ENCODE measurements at places on chromosomes 2 and 18.

GRCh38 chr18:78813156-78813555 is 166.5 kb upstream of the SALL3 start:
- DNase-seq = no peak

- DNase-seq = no peak
Measured at GRCh38 chr2:88608184-88608583, 19.1 kb downstream of the EIF2AK3 start.

DNA sequence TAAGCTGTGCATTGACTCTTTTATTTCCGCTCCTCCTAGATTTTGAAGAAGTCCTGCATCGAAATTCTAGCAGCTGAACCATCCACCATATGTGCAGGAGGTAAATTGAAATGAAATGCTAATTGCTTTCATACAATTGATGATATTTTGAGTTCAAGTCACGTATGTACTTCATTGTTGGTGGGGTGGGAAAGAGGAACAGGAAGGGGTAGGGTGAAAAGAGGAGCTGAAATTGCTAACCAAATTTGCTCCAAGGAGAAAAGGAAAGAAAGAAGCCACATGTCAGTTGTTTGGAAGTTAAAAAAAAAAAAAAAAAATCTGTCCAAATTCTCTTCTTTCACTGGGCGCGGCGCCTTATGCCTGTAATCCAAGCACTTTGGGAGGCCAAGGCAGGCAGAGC is 77.8 kb downstream of the ANTXR1 start:
- DNase-seq = no peak

- no peak for DNase-seq
Measured at GRCh38 chr2:64101141-64101591, 43.1 kb downstream of the PELI1 start.

- DNase-seq = no peak
Measured at GRCh38 chr2:44980751-44981713, 28.2 kb downstream of the SIX2 start.

DNA sequence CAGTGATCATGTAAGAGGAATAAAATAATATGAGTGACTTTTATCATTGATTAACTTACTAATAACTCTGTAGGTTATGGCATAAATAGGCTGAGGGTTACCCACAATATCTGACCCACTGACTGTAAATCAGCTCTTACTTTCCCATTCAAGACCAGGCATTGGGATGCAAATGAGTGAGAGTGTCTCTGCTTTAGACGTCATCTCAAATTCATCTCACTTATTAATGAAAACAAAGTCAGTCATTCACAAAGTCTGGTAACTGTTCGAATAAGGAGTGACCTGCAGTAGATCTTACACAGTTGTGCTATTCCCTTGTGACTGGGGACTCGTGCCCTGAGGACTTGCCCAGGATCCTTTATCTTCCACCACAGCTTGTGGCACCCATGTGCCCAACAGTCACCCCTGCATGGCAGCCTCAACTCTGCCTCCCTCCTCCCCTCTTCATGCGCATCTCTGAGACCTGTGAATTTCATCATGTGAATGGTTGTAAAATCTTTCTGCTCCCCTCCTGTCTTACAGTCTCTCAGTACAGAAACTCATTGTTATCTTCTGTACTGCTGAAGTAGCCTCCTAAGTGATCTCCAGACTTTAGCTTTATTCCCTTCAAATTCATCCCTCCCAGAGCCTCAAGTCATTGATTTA is 131.4 kb downstream of the ARHGAP28 start:
- DNase-seq = no peak

- DNase-seq = no peak
Measured at GRCh38 chr2:32399221-32399620, 42.4 kb downstream of the BIRC6 start.

- DNase-seq = no peak
Measured at GRCh38 chr2:48668992-48669391, 51.3 kb downstream of the GTF2A1L start.

DNA sequence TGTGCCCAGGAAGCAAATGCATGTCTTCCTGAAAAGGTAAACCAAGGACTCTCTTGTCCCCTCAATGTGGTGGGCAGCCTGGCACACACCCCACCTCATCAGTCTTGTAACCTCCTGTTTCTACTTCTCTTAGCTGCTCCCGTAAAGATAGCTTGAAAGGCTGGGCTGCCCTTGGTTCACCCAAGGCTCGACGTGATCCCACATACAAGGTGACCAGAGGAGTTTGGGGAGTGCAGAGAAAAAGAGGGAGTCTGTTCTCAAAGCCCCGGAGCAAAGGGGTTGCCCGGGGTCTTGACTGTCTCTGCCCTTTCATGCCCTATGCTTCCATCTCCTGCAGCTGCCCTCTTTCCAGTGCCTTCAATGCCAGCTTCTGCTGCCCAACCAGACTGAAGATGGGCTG is 18.3 kb upstream of the FOSL2 start:
- DNase-seq = no peak

- no peak for DNase-seq
Measured at GRCh38 chr18:50327983-50328382, 40.5 kb upstream of the CXXC1 start.

GRCh38 chr18:53025247-53025646 is 685.2 kb downstream of the DCC start:
- no peak for DNase-seq

GRCh38 chr2:144943293-144943941 is 423.5 kb upstream of the ZEB2 start:
- no peak for DNase-seq

GRCh38 chr2:140164449-140164848 is 1384.3 kb upstream of the NXPH2 start:
- DNase-seq = no peak

DNA sequence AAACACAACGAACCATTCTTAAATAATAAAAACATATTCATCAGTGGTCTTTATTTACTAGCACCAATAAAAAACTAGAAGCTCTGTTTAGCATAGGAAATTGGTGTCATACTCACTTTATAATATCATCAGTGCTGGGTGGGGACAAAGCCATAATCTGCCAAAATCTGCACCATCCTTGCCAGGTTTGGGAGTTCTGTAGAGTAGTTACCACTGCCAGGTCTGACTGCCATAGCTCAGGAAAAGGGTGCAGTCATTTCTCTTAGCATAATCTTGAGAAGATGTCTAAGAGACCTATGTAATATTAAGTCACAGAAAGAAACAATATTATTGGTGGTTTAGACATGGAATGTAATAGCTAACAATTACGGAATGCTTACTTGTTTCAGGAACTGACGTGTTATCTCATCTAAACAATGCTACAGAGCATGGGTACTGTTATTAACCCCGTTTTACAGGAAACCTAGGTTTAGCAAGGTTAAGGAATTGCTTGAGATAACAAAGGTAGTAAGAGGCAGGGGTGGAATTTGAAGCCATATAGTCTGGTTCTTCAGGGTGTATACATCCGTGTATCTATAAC is 1.6 kb upstream of the MARCHF7 start:
- no peak for DNase-seq

DNA sequence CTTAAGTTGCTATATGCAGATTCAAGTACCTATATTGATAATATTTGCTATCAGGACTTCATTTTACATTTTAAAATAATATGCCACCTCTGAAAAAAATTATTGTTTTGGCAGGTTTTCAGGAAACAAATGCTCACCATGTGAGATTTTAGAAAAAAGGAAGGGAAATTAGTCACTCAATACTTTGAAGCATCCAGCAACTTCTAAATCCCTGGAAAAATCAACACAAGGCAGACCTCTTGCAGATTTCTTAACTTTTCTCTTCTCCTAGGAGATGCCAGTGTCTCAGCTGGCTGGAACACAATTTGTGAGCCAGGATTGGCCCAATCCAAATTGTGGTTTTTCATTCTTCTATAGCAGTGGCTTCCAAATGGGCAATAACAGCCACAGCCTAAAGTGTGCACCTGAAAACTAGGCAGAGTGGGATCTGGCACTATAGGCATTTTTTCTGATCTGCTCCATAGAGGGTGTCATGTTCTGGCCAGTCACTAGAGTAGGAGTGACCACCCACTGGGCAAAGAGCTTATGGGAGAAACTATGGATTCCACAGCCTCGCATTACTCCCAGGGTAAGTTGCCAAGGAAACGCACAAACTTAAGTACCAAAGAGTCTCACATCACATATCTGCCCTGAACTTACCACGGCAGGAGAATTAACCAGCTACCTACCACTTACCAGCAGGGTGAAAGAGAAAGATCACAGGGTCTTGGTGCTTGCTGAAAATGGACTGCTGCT is 28.1 kb upstream of the THOC1 start:
- DNase-seq = no peak

DNA sequence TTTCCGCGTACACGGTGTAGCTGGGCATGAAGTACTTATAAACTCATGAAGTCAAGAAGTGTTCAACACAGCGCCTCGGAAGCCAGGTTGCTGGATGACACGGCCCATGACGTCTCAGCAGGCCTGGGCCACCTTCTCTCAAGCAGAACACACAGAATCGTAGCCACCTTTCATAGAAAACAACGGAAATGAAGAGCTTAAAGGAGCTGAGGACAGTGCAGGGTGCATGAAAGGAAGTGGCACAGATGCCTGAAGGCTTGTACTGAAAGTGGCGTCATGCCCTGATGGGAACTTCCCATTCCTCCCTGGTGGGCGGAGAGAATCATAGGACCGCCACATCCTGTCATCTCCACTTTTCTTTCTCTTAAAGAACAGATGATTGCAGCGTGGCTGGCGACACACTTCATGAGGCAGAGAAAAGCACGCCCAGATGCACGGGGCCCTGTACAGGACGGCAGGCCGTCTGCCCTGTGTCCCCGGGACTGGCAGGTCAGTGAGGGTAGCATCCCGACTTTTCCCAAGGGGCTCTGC is 31.1 kb downstream of the HDAC4 start:
- no peak for DNase-seq

DNA sequence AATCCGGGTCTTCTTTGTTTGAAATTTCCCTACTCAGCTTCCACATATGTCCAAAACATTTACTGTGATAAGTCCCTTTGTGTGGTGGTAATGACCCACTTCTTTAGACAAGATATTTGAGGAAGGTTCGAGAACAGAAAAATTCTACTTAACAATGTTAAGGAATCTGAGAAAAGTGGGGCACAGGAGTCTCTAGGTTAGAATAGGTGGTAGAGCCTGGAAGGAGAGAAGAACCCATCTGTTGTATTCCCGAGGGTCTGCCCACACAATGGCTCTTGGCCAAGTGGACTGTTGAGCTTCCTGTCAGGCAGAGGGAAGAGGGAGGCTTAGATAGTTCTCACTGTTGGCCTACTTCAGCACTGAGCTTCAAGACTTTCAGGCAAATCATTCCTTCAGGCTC is 4.3 kb downstream of the IGFBP2 start:
- DNase-seq = no peak

- no peak for DNase-seq
Measured at GRCh38 chr2:39403311-39403710, 33.8 kb downstream of the MAP4K3 start.

DNA sequence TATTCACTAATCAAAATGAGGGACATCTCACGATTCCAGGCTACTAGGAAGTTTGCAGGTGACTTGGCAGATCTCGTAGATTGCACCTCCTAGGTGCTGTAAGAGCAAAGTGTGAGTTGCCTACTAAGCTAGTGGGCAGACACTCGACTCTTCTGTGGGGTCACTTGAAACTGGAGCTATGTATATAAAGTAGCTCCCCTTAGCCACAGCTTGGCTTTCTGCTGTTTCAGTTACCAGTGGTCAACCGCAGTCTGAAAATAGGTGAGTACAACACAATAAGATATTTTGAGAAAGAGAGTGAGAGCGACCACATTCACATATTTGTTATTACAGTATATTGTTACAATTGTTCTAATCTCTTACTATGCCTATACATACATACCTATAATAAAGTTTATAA is 23.3 kb downstream of the CTAGE1 start:
- DNase-seq = no peak

DNA sequence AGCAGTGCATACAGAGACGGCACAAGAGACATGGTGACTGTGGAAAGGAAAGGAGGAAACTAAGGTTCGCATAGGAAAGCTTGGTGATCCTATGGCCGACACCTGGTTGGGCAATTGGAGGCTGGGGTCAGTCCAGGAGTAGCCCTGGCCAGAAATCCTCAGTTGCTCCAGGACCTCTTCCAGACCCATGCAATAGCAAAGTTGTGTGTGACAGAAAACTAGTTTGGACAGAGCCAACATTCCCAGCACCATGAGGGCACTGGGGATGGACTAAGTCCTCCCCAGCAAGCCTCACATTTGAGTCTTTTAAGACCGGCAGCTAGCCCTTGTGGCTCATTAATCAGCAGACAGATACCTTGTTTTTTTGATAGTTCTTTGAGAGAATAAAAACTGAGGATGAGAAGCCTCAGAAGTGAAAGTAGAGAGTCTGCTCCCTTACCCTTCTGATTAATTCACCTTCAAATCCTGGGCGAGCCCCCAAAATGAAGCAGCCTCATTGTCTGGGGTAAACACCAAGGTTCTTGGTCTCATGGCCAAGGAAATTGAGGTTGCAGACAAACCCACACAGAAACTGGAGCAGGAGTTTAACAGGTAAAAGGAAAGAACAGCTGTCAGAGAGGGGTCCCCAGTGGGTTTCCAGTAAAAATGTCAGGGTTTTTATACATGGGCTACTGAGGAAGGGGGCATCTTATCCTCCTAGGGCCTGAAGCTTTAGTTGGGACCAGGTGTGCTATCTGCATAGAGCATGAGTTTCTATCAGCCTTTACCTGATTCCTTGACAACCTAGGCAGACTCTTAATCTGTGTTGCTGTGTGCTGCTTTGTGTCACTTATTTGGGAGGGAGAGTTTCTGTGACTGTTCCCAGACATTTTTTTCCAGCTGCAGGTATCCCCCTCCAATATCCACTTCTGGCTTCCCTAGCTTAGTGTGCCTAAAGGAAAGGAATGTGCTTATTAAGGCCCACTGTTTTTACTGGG is 39.1 kb downstream of the STK17B start:
- DNase-seq = no peak

GRCh38 chr2:111246620-111247061 is 125.9 kb downstream of the BCL2L11 start:
- no peak for DNase-seq

- DNase-seq = no peak
Measured at GRCh38 chr2:188917632-188918031, 56.5 kb upstream of the COL3A1 start.

GRCh38 chr2:12284037-12284436 is 432.7 kb upstream of the TRIB2 start:
- DNase-seq = no peak

GRCh38 chr18:50298443-50299284 is 11.2 kb upstream of the CXXC1 start:
- DNase-seq = no peak

- no peak for DNase-seq
Measured at GRCh38 chr2:100945433-100945740, 56.7 kb upstream of the RPL31 start.

DNA sequence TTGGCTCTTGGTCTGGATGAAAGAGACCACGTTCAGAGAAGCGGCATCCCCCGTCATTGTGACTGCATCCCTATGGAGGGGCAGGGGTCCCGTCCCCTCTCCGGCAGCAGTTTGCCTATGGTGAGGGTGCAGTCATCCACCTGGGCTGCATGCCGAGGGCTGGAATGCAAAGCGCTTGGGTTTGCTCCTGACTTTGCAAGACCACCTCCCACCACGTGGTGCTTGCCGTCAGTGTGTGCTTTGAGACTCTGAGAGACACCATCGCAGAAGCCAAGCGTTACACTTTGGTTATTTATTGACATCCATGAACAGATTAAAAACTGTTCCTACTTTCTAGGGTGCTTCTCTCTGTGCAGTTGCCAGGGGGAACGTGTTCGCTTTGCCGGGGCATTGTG is 59.5 kb downstream of the SH3RF3 start:
- no peak for DNase-seq
